ENCODE measurements at places on chromosomes 2 and 18.

DNA sequence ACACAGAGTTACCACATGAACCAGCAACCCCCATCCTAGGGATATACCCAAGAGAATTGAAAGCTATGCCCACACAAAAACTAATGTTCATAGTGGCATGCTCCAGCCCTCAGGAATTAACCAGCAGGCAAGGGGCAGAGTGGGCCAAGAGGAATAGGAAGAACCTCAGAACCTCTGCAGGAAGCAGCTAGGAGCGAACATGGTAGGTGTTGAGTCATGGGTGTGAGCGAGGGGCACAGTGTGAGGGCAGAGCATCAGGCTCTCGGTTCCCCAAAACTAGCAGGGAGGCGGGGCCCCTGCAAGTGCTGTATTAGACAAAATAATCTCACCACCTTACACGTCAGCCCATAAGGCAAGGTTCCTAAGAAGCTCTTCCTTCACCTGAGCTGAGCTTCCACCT is 5.6 kb upstream of the RUFY4 start:
- ATAC-seq = no peak

- ATAC-seq = no peak
Measured at GRCh38 chr2:207779523-207779922, 9.8 kb upstream of the FZD5 start.

DNA sequence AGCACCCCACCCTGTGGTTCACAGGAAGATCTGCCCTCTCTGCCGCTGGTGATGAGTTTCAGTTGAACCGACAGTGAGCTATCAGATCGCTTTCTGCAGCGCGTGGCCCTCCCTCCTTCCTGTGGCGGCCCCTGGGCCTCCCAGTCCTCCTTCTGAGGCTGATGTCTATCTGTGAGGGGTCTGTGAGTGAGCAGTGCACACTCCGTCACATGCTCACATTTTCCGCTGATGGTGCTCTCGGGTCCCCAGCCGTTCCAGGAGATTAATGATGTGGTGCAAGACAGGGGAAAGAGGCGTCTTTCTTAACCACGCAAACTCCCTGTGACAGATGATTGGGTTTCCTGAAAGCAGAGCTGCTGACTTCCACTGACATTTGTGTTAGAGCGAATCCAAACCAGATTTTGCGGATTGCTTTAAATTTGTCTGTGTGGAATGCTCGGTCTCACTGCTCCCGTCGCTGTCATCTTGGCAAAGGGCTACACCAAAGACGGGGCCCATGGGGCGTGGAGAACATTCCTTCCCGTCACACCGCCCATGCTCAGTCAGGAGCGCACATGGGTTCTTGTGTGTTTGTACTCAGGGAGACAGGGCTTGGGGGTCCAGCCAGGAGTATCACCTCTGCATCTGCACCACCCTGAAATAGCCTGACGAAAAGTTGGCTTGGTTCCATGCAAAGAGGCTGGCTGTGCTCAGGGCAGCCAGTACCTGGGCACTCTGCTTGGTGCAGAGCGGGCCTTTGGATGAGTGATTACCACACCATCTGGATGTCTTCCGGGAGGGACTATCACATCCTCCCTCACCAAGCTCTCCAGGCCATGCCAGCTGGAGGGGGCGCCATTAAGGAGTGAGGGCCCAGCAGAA is 154.7 kb upstream of the HS6ST1 start:
- peak; percentile 47 for ATAC-seq

DNA sequence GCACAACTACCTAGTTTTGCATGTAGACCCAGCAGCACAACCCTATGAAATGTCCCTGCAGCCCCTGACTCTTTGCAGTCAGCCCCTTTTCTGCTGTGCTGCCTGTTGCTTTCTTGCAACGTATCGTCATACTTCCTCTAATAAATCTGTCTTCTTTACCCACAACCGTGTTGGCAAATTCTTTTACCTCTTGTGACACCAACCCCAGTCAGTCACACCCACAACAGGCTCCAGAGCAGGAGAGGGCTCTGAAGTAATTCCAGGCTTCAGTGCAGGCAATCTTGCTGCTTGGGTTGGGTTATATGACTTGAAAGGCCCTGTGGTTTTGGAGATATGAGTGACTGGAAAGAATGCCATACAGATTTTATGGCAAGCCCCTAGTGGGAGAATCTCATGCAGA is 79.1 kb upstream of the KCNH7 start:
- no peak for ATAC-seq

DNA sequence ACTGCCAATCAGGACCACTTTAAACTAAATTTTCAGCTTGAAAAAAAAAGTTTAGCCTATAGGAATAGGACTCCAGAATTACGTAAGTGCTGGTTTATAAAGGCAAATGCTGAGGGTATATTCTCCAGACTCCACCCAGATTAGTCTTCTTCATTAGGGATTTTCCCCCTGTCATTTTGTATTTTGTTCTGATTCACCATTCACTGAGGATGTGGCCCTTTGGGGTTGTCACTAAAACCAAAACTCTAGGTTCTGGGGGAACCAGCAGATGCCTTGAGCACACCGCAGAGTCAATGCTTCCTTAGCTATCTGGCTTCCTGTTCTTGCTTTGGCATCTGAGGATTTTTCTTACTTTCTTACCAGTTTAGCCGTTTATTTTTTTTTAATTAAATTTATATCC is 10.5 kb downstream of the SCYGR4 start:
- no peak for ATAC-seq

- ATAC-seq = no peak
Measured at GRCh38 chr2:178502751-178503150, 22.5 kb downstream of the PLEKHA3 start.

DNA sequence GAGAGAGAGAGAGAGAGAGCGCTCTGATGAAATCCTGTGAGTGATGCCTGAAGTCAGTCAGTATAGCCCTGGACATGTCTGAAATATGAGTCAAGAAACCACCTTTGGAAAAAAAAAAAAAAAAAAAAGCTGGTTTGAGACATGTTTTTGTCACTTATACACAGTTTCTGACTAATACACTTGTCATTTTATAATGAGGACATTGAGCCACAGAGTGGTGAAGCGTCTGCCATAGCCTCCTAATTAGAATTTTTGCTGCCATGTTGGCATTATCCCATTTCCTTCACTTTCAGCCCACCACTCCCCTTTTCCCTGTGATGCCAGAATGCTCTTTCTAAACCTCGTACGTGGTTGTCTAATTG is 15.7 kb upstream of the MYO3B start:
- ATAC-seq = peak; percentile 67

DNA sequence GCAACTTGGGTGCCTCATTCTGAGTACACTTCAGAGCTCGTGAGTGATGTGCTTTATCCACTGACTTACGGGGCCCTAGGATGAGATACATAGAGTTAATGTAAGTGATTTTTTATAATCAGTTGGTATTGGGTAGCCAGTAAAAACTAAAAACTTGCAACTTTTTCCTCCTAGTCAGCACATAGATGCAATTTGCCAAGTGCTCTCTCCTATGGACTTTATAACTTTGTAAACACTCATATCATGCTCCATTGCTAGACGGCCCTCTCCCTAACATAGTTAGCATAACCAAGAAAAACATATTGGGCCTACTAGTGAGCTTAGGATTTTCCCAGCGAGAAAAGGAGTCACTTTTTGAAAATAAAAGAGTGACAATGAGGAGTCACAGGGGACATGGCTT is 60.4 kb downstream of the PLB1 start:
- ATAC-seq = no peak

DNA sequence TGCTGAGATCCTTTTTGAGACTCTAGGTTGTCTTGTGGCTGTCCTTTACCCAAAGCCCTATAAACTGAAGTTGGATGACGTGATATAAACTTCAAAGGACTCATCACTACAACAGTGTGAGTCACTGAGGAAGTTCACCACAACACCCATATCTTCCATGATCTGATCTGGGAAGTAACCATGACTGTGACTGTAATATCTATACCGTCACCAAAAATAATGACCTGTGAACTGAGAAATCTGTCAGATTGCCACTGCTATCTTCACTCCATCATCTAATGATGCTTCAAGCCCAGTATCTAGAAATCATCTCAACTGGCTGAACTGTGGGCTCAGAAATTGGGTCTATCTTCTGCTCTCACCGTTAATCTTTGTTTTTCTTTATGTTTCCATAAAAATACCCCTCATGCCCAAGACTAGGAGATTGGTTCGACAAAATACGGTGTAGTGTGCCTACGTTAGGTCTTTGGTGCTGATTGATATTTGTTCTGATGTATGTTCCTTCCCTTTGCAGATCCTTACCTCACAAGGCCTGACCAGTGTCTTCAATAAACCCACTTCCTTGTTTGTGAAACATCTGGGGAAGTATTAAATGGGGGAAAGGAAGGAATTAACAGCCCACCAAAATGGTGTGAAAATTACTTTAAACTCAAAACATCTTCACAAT is 78.2 kb downstream of the MYL12B start:
- ATAC-seq = no peak
